ENCODE measurements at places on chromosomes 12 and 14.

DNA sequence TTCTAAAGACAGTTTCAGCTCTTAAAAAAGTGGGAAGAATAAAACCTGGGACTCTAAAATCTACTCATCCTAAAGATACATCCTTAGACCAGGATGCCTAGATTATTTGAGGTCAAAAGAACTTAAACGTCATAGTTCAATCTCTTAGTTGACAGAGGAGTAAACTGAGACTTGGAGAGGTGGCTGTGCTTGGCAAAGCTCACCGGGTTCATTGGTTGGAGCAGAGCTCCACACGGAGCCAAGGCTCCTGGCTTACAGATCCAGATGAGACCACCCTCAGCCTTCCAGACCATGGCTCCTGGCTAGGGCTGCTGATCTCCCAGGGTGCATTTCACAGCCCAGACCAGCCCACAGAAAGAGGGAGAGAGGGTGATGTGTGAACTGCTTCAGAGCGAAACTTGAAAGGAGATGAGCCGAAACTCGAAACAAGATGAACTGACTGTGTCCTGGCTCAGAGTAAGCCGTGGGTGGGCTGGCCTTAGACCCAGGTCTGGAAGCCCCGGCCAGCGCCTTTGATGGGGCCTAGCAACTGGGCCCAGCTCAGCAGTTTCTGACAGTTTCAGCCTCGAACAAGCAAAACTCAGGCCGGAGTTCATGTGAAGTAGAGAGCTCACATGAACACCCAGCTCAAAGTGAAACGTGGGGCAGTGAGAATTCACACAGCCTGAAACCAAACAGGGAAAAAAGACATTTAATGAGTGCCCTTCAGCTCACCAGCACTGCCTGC, 1044.8 kb downstream of the BCL11B start:
- no peak for DNase-seq

GRCh38 chr12:46373301-46374296, 1.0 kb upstream of the SLC38A2 start:
- DNase-seq = peak; percentile 10

GRCh38 chr14:24965934-24966578, 83.9 kb downstream of the STXBP6 start:
- DNase-seq = no peak

DNA sequence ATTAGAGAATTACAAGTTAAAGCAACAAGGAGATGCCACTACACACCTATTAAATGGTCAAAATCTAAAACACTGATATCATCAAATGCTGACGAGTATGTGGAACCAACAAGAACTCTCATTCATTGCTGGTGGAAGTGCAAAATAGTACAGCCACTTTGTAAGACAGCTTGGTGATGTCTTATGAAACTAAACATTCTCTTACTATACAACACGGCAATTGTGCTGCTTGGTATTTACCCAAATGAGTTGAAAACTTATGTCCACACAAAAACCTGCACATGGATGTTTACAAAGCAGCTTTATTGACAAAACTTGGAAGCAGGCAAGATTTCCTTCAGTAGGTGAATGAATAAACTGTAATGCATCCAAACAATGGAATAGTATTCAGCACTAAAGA, 3.2 kb downstream of the TMBIM4 start:
- no peak for DNase-seq

DNA sequence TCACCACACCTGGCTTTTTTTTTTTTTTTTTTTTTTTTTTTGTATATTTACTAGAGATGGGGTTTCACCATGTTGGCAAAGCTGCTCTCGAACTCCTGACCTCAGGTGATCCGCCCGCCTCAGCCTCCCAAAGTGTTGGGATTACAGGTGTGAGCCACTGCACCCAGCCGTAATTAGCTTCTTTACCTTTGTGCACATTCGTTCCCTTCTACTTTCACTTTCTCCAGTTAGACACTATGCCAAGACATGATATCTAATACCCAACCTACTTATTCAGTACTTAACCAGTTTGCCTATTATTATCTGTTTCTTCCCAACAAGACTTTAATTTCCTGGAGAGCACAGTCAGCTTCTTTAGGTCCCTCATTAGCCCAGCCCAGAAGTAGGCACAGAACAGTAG, 5.3 kb downstream of the STYK1 start:
- no peak for DNase-seq

GRCh38 chr12:42320796-42321195, 5.1 kb downstream of the ZCRB1 start:
- DNase-seq = no peak

- no peak for DNase-seq
Measured at GRCh38 chr14:73724696-73725095, 10.5 kb upstream of the PNMA1 start.

DNA sequence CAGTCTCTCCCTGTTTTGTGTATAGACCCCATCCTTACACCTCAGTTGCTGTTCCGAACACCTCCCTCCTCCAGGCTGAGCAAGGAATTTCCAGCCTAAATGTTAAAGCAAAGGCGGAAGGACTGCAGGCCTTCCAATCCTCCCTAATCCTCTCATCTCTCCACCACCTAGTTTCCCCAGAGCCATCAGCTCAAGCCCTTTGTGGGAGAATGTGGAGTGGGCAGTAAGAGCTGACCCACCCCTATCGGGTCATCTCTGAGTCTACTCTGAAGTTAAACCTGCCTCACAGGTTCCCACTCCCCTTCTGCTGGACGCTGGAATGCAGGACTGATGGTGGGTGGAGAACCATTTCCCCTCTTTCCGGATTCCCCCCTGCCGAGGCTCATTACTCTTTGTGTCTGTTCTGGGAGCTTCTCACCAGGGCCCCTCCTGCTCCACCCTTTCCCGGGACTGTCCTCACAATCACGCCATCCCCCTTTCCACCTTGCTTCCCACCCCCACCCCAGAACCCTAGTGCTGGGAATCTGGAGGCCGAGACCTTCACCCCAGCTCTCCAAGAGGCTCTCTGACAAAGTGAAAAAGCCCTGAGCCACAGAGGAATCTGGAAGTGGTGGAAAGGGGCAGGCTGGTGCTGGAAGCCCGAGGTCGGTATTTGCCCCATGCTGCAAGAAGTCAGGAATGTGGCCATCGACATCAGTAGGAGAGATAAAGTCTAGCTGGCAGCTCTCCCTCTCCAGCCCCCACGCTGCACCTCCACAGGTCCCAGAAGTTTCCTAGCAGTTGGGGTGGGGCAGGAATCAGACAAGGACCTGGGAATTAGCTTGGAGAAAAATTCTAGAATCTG, 3.3 kb upstream of the KRT18 start:
- DNase-seq = peak; percentile 47

- DNase-seq = no peak
Measured at GRCh38 chr12:115648463-115648862, 629.0 kb downstream of the MED13L start.

GRCh38 chr12:90010089-90010488, 301.5 kb upstream of the ATP2B1 start:
- no peak for DNase-seq

DNA sequence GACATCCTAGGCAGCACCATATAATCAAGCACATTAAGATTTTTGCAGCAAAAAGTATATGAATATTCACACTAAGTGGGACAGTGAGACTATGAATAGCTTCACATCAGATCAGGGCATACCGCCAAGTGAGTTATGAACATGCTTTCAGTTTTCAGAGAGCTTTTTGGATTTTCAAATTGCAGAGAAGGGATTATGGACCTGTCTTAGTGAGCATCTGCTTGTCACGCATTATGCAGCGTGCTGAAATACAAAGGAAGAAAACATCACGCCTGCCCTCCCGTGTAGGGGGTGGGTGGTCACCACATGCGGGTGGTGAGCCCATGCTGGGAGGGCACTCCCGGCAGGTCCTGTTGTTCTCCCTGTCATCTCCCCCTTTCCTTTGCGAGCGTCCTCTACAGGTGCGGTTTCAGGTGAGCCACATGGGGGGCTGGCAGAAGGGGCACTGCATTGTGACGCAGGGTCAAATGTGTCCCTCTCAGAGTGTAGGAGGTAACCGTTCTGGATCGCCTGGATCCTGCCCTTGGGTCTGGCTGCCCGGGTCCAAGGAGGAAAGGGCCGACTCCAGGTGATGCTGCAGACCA, 42.6 kb downstream of the TRAF3 start:
- peak; percentile 79 for DNase-seq
